Right ventricle myocardium superior (tissue), 1 donor: ENCODE measurements at places on chromosomes 13 and 19. TPM values are rescaled to one million over a fixed set of nuclear protein-coding genes. Genes with fewer than 3 reads are reported as not detected.

PPFIA3 gene
- total RNA-seq = 5.0 TPM

SIGLEC14 gene
- total RNA-seq = 1.00 TPM

NCR1 gene
- not detected for total RNA-seq

ADGRE1 gene
- 0.24 TPM for total RNA-seq

FUT2 gene
- total RNA-seq = not detected

MIA gene
- total RNA-seq = not detected

EXOSC5 gene
- total RNA-seq = 17.4 TPM

ZSCAN18 gene
- 60.5 TPM for total RNA-seq

HIPK4 gene
- not detected for total RNA-seq

ANGPTL8 gene
- 0.40 TPM for total RNA-seq

IRGQ gene
- 16.7 TPM for total RNA-seq

ARL11 gene
- 0.38 TPM for total RNA-seq

CABP5 gene
- total RNA-seq = not detected

DNA sequence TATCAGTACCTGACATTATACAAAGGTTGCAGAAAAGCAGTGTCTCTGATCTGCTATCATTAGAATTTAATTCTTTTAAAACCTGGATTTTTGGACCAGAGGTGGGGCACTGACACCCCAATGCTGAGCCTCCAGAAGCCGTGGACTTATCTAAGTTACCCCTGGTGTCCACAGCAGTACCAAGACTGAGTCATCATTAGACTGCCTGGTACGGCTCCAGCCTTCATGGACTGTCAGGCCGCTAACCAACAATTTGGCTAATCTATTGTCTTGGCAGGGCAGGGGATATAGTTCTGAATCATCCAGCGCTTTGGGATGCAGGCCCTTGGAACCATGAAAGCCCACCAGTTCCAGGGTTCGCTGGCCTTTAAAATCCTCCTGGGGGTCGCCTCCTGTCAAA lies 78.3 kb downstream of the TSHZ3 start:
- DNase-seq = no peak

GRCh38 chr19:54162241-54162805 lies 2.8 kb upstream of the LENG1 start:
- peak; percentile 91 for DNase-seq

- no peak for DNase-seq
These were observed 4.6 kb upstream of the RAB20 start for GRCh38 chr13:110566171-110566570.

GRCh38 chr13:67229481-67230403 lies at the start of gene PCDH9:
Gene PCDH9 (minus strand): TSS chr13:67230336. CDS start chr13:67228440, 1,896 bp downstream.
- no peak for DNase-seq

GRCh38 chr13:63614874-63615612 lies 2199.4 kb upstream of the PCDH20 start:
- no peak for DNase-seq

- DNase-seq = no peak
These were observed 114.3 kb upstream of the SERP2 start for GRCh38 chr13:44259045-44260027.

- peak; percentile 83 for DNase-seq
These were observed 45.8 kb downstream of the MLLT1 start for GRCh38 chr19:6233827-6234511.

- DNase-seq = no peak
These were observed 75.8 kb downstream of the LRCH1 start for GRCh38 chr13:46628622-46629365.

DNA sequence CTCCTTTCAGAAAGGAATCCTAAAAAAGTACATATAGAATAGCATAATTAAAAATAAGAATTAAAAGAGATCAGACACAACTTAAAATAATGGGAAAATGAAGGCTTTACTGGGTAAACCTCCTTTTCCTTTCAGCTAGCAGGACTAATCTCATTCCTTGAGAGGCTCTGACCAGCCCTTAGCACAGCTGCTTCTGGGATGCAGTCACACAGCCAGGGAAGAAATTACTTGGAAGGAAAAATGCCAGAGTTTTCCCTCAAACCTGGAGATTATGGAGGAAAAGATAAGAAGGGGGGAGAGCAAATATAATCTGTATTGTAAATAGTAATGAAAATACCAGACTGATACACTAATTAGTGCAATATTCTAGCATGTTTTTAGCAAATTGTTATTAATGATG lies 91.8 kb downstream of the LRCH1 start:
- no peak for DNase-seq

- peak; percentile 66 for DNase-seq
These were observed 551 bp downstream of the FZR1 start for GRCh38 chr19:3506384-3507340.

DNA sequence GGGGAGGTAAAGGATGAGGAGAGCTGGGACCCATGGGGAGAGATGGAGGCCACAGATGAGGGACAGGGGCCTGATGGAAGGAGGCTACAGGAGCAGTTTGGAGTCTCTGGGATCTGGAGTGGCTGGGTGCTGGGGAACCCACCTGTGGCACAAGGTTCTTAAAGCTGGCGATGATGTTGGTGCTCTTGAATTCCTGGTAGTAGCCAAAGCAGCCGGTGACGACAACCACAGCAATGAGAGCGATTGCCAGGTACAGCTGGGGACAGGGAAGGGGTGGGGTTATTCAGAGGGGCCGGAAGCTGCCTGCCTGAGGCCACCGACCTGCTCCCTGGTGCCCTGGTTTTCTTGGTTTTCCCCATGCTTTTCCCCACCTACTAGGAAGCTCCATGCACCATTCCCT lies 2.8 kb downstream of the ATP4A start:
- no peak for DNase-seq

- DNase-seq = no peak
These were observed 1479.2 kb upstream of the PRR20A start for GRCh38 chr13:55661505-55661904.

GRCh38 chr19:2834294-2834871 lies 6.9 kb upstream of the ZNF555 start:
- no peak for DNase-seq
